Pulmonary artery endothelial cell (primary cell): ENCODE measurements at places on chromosomes 5 and 9. TPM values are rescaled to one million over a fixed set of nuclear protein-coding genes. Genes with fewer than 3 reads are reported as not detected.

DNA sequence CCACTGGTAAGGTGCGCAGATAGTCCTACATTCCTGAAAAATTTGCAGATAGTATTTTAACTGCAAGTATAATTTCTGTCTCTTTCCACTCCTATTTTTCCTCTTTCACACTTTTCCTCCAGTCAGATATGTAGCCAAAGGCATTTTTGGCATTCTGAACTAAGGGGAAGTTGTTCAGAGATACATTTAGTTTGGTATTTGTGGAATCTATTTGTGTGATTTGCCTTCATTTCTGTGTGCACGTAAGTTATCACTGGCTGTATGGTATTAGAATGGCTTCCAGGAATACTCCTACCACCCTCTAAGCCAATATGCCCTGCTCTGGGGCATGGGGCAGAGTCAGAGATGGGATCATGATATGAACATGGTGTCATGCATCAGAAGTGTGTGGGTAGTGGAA lies 45.8 kb upstream of the GRAMD2B start:
- DNase-seq: no peak

- no peak for DNase-seq
These were observed 96.6 kb downstream of the DAB2IP start for GRCh38 chr9:121748074-121748473.

GRCh38 chr5:95519151-95519550 lies 35.6 kb downstream of the SKIC3 start:
- no peak for DNase-seq

DNA sequence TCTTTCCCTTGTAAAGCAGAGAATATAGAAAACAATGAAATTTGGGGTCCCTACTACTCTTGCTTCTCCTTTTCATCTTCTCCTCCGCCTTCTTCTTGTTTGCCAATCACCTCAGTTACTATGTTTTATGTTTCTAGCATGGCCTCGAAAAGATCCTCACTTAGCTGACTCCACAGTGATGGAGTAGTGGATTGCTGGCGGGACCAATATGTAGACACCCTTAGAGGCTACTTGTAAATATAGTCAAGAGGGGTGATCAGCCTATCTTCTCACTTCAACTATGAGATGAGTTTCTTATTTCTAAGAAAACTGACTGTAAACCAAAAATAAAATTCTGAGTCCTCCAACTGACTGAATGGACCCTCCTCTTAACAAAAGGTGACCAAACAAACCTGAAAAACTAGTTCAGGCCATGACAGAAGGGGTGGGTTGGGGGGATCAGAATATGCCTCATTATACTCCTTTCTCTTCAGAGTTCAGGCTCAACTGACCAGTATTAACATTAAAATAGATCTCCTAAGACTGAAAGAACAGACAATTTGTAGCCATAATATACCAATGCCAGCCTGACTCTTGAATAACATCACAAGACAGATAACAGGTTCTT lies 829.0 kb downstream of the TLE4 start:
- no peak for DNase-seq

DNA sequence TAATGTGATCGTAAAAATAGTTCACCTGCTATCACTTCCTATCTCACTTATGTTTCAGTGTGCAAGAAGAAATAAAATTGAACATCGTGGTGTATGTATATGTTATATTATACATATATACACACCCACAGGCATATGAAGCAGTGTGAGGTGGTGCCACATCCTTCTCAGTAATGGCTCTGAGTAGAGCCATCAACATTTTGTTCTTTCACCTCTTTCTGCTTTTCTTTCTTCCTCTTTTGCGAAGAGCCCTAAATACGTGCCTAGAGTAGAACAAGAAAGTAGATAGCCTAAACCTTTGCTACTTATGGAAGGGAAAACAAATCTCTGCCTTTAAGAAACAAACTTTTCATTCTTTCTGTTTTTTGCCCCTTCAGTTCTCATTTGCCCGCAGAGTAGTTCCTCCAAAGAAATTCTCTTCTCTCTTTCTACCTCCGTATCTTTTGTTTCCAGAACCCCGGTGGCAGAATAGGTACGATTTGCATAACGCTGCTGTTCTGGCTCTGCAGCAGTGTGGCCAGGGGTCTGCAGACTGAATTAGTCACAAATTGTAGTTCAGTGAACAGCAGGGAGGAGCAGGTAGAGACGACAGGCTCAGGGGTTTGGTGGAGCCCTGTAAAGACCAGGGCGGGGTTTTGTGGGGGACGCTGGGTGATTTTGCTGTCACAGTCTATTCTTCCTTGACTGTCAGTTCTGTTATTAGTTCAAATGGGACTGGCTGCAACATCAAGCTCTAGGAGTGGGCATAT lies 40.5 kb upstream of the PJA2 start:
- no peak for DNase-seq

Gene CARTPT
- total RNA-seq: not detected in 2 replicates

Gene FGD3
- not detected in 2 replicates for total RNA-seq
